ENCODE measurements at places on chromosomes 6 and 20.

DNA sequence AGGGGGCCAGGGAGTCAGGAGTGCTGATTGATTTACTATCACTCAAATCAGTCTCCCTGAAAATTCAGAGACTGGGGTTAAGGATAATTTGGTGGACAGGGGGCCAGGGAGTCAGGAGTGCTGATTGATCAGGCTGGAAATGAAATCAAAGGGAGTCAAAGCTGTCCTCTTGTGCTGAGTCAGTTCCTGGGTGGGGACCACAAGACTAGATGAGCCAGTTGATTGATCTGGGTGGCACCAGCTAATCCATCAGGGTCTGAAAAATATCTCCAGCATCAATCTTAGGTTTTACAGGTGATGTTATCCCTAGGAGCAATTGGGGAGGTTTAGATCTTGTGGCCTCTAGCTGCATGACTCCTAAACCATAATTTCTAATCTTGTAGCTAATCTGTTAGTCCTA, 6.1 kb upstream of the AFG1L start:
- DNase-seq = no peak

GRCh38 chr20:8579035-8579434, 447.0 kb downstream of the PLCB1 start:
- no peak for DNase-seq

DNA sequence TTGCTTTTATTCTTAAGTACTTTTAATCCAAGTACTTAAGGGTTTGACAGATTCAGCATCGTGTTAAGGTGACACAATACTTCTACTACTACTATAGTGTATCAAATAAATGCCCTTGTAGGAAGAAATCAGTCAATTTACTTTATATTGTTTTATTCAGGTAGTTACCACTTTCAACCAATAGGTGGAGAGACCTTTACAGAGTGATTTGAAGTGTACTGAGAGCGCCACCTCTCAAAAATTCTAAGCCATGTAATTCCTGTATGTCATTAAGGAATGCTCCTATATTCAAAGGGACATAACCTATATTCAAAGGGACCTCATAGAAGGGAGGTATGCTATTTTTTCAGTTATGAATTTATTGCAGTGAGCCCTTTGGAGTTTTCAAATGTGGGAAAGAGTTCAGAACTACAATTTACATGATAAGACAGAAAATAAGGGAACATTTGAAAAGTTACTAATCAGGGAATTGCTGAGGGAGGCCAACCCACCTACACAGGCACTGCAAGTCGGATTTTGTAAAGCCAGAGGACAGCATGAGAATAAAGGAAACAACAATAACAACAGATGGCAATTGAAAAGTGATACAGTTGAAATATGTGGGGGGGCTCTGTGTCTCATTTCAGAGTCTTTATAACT, 955.6 kb downstream of the TBC1D32 start:
- no peak for DNase-seq

DNA sequence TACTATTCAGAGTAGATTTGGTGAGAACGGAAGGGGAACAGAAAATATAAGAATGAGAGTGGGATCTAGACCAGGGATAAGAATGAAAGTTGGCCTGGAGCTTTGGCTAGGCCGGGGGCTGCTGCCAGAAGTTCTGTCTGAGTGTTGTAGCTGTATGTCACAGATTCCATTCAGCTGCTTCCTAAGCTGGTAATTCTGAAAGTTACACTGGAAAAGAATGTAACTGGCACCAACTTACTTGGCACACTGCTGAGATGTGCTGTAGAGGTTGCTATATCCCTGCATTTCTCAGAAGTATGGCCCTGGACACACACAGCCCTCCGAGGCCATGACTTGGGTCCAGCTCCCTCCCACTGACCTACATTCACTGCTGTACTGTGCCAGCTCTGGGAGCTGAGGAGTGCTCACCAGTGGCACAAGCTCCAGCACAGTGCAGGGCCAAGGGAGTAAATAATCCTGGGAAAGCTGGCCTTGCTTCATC, 25.8 kb upstream of the TMEM217 start:
- DNase-seq = no peak

- no peak for DNase-seq
These were observed 69.3 kb upstream of the STMND1 start for GRCh38 chr6:17032590-17032987.

GRCh38 chr20:59605601-59606364, 1.4 kb downstream of the PHACTR3 start:
- DNase-seq = no peak

- no peak for DNase-seq
These were observed 54.7 kb downstream of the RRBP1 start for GRCh38 chr20:17627101-17627955.

DNA sequence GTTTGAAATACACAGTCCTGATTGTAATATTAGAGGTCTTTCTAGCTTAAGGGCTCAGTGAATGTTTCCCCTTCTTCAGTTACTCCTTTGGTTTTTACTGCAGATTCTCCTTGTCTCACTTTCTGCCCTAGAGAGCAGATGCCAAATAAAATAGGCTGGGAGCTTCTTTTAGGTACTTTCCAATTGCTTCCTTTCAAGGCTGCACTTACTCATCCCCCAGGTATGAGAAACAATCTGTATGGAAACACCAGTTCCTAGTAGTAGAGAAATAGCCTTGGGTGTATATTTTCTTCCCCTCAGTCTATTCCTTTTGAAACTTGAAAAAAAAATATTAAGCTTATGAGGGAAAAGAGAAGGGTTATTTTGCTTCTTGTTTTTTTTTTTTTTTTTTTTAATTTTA, 139.7 kb downstream of the PAK5 start:
- no peak for DNase-seq

- no peak for DNase-seq
These were observed 95.1 kb downstream of the FUT9 start for GRCh38 chr6:96110878-96111277.

DNA sequence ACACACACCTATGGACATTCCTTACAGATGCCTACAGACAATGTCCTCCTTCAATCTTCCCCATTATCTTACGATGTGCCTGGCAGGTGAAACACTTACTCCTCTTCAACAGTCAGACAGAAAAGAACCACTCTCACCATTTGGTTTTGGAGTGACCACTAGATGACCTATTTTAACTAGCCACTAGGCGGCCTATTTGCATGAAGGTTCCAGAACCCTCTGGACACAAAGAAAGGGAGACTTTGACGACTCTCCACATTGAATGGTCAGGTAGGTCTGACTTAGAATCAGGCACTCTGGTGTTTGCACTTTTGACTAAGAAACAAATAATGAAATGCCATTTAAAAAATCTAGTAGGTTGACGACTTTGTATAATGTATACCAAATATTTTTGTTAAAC, 42.0 kb downstream of the PNLDC1 start:
- DNase-seq = no peak

Measured in stimulated activated CD8-positive, alpha-beta memory T cell treated with anti-CD3 and anti-CD28 coated beads, Interleukin-4, amount 100 ng/mL, for 4 hours (primary cell).